NCI-H774 (cell line): ENCODE measurements at places on chromosomes 5 and 9.
A peak's percentile ranks its signal among the peaks of the same experiment; 100 is the strongest.

DNA sequence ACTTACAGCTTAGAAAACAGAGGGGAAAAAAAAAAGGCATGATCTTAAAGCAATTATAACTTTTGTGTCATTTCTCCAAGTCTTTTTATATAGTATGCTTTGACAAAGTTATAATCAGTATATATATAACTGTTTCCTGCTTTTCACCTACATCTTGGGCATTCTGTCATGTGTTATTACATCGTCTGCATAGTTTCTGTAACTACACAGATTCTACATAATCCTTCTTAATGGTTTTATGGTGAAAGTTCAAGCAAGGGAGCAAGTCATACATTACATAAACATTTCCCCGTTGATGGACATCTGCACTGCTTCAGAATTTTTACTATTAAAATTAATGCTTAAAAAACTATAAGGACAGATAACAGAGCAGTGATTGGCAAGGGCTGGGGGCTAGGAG, 12.1 kb downstream of the FEM1C start:
- DNase-seq = no peak

- DNase-seq = no peak
Measured at GRCh38 chr5:179271821-179272325, 73.4 kb downstream of the ADAMTS2 start.

DNA sequence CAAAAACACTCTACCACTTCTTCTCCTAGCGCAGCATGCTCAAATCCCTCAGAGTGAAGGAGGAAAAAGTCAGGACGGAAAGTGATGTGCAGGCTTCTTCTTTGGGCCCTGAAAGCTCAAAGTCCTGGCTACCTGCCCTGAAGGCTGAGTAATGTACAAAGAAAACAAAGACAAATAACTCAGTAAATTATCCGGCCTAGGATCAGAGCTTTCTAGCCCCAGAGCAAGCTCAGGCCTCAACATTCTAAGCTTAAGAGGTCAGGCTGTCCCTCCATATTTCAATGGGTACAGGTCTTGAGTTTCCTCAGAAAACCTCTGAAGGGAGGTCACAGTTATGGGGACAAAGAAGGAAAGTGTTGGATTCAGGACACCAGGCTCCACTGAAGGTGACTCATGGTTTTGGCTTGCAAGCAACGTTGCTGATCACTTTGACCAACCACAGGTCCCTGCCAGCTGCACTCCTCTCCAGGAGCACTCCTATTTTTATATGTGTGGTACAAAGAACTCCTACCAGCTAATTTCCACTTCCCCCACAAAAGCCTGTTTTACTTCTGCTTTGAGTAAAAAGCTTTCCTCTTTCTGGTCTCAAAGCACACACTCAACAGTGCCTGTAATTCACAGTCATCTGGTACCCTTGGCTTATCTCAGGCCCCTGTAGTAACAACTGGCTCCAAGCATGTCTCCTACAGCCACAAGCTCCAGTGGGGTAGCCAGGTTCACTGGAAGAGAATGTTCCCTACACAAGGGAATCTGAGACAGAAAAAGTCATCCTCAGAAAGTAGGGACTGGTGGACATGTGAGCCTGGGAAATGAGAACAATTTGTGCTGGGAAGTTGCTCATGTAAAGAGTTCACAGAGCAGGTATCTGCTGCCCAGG, 115.7 kb downstream of the UGCG start:
- DNase-seq = no peak

DNA sequence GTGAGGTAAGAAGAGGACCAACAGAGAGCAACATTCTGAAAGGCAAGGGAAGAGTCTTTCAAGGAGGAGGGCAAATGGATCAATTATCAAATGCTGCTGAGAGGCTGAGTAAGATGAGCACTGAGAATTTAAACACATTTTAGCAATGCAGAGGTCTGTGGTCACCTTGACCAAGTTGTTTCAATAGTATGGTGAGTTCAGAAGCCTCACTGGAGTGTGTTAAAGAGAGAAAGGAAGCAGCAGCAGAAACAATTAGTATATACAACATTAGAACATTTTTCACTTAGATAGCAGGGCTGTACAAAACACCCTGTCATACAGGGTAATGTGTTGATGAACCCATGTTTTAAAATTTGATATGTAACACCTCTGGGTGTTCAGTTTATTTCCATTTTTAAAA, 131.5 kb downstream of the NR6A1 start:
- no peak for DNase-seq

DNA sequence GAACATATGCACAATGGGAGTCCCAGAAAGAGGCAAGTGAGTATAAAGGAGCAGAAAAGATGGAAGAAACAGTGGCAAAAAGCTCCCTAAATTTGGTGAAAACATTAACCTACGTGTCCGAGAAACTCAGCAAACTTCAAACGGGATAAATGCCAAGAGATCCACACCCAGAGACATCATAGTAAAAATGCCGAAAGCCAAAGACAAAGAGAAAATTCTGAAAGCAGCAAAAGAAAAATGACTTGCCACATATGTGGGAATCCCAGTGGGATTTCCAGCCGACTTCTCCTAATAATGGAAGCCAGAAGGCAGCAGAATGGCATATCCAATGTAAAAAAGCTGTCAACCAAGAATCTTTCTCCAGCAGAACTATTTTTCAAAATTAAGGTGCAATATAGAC, 101.2 kb downstream of the ADAMTS2 start:
- no peak for DNase-seq

DNA sequence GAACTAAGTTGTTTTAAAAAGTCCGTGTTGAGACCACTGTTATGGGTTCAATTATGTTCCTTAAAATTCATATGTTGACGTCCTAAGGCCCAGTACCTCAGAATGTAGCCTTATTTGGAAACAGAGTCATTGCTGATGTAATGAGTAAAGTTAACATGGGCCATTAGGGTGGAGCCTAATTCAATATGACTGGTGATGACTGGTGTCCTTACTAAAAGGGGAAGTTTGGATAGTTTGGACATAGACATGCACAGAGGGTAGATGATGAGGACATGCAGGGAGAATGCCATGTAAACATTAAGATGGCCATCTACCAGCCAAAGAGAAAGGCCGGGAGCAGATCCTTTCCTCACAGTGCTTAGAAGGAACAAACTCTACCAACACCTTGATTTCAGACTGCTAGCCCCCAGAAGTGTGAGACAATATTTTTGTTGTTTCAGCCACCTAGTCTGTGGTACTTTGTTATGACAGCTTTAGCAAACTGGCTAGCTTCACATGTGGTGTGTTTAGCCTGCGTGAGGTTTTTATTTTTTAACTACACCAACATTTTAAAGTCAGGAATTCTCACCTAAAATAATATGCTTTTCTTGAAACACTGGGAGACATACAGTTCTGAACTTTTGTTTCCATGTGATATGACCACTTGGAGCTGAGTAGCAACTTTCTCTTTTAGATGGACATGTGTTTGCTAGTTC, 135.3 kb downstream of the YIPF5 start:
- no peak for DNase-seq

- DNase-seq = no peak
Measured at GRCh38 chr9:23698161-23698560, 127.9 kb downstream of the ELAVL2 start.

DNA sequence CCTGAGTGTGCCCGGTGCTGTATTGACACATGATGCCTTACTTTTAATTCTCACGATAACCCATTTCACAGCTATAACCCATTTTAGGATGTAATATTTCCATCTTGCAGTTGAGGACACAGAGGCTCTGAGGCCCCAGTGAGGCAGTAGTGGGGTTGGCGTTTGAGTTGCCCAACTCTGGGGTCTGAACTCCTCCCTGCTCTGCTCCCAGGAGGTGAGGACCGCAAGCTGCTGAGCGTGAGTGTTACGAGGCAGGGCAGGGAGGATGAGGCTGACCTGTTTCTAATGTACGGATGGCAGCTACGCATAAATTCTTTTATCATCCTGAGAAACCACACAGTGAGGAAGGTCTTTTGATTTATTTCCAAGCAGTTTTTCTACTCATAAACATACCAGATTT, 11.4 kb downstream of the LRRC8A start:
- no peak for DNase-seq

GRCh38 chr5:175520873-175521272, 42.5 kb downstream of the SFXN1 start:
- DNase-seq = no peak

- no peak for DNase-seq
Measured at GRCh38 chr5:173299820-173300219, 28.4 kb downstream of the STC2 start.

GRCh38 chr9:4866239-4866969, 73.7 kb downstream of the RCL1 start:
- DNase-seq = no peak

DNA sequence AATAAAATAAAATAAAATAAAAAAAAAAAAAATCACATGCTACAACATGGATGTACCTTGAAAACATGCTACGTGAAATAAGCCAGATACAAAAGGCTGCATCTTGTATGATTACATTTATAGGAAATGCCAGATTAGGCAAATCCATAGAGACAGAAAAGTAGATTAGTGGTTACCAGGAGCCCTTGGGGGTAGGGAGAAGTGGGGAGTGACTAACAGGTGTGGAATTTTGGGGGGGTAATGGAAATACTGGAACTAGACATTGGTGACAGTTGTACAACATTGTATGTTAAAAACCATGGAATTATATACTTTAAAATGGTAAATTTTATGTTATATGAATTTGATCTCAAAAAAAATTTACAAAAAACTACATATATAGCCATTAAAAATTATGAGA, 47.3 kb downstream of the SLC1A1 start:
- no peak for DNase-seq

DNA sequence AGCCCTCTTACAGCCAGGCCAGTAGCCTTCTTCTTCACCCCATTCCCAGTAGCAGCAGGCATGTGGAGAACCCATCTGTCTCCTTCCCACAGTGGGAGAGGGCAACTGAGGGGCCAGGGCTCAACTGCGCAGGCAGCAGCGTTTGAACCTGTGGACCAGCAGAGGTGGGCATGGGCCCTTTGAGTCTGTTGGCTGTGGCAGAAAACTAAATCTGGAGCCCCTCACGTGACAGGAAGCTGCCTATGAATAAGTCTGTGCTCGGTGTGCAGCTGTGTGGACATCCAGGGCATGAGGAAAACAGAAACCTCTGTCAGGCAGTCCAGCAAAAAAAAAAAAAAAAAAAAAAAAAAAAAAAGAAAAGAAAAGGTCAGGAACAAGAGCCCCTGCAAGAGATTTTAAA, 189.2 kb upstream of the NR3C1 start:
- peak; percentile 14 for DNase-seq

- no peak for DNase-seq
Measured at GRCh38 chr5:133884569-133885311, 83.7 kb downstream of the C5orf15 start.

DNA sequence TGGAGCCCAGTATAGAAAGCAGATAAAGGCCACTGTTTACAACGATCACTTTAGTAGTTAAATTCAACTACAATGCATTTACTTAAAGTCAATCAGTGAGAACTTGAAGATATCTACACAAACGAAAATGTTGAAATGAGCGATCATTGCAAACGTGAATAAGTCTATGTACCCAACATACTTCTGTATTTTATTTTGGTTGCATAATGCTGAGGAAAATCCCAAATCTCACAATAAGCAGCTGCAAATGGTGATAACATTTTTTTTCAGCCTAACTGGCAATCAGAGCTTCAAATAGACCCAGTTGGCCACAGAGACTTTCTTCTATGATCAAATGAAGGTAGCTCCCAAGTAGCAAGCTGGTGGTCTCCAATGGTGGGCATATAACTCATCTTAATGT, 32.1 kb downstream of the PDGFRB start:
- no peak for DNase-seq

DNA sequence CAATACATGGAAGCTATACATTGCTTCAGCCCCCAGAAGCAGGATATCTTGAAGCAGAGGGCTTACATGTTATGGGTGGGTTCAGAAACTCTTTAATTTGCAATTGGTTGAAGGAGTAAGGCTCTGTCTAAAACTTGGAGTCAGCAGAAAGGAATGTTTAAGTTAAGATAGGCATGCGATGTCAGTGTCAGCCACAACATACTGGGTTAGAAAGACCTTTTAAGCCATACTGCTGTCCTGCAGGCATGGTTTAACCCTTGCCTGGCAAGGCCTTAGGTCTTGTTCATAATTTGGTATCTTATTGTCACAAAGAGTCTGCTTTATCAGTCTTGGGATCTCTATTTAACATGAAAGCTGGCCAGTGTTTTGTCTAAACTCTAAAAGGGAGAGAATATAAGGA, 1619.6 kb upstream of the WWC1 start:
- DNase-seq = no peak

DNA sequence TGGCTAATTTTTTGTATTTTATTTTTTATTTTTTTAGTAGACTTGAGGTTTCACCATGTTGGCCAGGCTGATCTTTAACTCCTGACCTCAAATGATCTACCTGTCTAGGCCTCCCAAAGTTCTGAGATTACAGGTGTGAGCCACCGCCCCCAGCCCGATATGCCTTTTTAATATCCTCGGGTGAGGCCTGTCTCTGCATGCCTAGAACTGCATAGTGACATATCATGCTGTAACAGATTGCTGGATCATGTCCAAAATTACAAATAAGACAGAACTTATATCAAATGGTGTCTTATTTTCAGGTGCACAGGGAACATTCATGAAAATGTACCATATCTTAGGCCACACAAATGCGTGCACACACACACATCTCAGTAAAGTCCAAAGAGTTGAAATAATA, 39.1 kb upstream of the PJA2 start:
- no peak for DNase-seq

- no peak for DNase-seq
Measured at GRCh38 chr5:75640395-75640794, 29.1 kb downstream of the ANKDD1B start.

- no peak for DNase-seq
Measured at GRCh38 chr9:116437411-116438370, 249.4 kb upstream of the TRIM32 start.

GRCh38 chr9:2018764-2019558, 3.8 kb downstream of the SMARCA2 start:
- no peak for DNase-seq

DNA sequence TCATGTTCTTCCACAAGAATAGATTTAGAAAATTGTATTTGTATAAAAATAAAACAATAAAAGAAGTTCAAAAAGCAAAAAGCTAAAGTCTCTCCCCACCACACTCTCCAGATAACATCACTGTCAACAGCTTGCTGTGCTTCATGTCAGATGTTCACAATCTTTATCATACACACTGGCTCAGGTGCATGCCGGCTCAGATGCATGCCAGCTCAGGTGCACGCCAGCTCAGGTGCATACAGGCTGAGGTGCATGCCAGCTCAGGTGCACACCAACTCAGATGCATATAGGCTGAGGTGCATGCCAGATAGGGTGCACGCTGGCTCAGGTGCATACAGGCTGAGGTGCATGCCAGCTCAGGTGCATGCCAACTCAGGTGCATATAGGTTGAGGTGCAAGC, 26.5 kb downstream of the SEMA4D start:
- no peak for DNase-seq

- no peak for DNase-seq
Measured at GRCh38 chr5:38532165-38532669, 24.2 kb downstream of the LIFR start.

- DNase-seq = no peak
Measured at GRCh38 chr9:29319736-29320513, 1746.6 kb upstream of the C9orf72 start.

- DNase-seq = no peak
Measured at GRCh38 chr5:111855356-111855755, 98.4 kb upstream of the NREP start.
